ENCODE measurements at places on chromosomes 3 and 15.

GRCh38 chr3:194687638-194688199 is 2.0 kb downstream of the FAM43A start:
- DNase-seq = peak; percentile 61

DNA sequence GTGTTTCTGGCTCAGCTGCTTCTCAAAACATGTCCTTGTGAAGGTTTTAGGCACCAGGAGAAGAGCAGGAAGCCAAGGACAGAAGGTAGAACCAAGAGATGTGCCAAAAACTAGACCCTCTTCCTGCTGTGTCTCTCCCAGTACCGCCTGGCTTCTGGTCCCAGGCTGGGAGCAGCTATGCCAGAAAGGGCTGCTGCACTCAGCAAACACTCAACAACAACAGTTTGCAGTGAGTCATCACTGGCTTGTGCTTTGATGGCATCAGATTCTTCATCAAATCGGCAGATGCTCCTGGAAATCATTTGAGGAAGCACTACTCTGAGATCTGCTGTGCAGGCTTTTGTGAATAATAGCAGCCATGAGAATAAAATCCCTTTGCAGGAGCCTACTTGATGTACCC is 63.2 kb downstream of the DGKG start:
- no peak for DNase-seq

DNA sequence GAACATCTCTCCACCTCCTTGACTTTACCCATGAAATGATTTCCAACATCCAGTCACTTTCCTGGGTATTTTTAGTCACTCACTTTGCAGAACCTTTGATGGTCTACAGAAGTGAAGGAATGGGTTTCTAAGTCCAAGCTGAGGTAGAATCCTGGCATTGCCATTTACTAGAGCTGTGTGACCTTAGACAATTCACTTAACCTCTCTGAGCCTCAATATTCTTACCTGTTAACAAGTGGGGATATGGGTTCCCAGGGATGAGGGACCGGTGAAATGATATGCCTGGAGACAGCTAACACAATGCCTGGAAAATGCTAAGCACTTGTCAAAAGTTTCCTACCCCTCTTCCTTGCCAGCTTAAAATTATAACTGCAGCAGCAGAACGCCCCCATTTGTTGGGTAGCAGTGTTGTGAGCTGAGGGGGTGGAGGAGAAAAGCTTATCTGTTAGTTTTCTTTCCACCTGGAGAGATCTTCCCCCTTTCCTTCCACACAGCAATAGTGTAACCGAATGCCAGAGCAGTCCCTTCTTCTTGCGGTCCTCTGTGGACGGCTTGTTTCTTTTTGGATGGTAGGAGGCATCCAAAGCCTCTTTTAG is 319.2 kb upstream of the LRRFIP2 start:
- no peak for DNase-seq

DNA sequence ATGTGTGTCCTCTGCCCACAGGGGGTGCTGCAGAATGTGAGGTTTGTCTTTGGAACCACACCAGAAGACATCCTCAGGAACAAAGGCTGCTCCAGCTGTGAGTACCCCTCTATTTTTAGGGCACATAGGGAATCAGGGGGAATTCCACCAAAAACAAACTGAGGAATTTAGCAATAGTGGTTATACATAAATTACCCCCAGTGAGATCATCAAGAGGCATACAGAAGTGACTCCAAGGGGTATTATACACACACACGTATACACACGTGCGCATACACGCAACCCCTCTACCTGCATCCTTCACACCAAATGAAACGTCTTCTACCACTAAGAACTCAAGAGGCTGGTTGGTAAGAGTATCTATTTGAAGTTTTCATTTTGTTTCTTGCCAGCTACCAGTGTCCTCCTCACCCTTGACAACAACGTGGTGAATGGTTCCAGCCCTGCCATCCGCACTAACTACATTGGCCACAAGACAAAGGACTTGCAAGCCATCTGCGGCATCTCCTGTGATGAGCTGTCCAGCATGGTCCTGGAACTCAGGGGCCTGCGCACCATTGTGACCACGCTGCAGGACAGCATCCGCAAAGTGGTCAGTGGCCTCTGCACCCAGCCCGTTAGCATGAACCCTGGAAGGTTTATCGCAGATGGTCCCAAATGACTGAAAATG is 2.9 kb downstream of the THBS1 start:
- DNase-seq = peak; percentile 40

DNA sequence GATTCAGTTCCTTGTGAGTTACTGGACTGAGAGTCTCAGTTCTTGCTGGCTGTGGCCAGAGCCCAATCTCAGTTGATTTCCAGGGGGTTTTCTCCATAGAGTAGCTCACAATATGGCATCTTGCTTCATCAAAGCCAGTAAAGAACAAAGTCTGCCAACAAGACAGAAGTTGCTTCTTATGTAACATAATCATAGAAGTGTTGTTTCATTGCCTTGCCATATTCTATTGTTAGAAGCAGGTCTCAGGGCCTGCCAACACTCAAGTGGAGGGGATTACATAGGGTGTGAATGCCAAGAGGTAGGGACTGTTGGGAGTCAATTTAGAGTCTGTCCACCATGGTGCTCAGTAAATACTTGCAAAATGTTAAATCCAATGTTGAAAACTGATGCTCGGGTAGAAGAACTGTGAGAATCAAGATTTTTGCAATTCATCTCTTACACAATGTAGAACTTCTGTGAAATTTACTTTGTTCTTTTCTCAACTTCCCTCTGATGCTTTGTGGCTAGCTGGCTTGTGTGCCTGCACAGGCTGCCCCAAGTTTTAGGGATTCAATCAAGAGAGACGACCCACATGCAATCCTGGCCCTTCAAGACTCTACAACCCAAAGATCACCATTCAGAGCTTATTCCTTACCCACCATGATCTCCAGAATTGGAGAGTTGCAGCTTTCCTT is 13.3 kb upstream of the PXYLP1 start:
- DNase-seq = no peak

GRCh38 chr3:126304704-126305103 is 52.5 kb downstream of the KLF15 start:
- DNase-seq = no peak

DNA sequence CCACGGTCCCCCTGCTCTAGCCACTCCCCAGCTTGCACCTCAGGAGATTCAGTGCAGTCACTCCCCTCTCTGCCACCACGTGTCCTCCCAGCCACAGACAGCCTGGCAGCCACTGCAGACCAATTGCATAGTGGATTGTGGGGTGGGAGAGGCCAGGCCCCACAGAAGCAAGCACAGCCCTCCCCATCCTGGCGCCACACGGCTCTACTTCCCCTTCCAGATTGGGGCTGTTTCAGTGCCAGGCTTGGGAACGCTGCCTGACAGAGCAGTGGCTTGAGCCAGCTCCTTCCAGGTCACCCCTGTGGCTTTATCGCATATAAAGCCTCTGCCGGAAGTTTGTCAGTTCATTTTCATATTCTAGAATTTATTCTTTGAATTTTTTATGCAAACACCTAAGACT is 90.7 kb downstream of the TMEM266 start:
- no peak for DNase-seq

DNA sequence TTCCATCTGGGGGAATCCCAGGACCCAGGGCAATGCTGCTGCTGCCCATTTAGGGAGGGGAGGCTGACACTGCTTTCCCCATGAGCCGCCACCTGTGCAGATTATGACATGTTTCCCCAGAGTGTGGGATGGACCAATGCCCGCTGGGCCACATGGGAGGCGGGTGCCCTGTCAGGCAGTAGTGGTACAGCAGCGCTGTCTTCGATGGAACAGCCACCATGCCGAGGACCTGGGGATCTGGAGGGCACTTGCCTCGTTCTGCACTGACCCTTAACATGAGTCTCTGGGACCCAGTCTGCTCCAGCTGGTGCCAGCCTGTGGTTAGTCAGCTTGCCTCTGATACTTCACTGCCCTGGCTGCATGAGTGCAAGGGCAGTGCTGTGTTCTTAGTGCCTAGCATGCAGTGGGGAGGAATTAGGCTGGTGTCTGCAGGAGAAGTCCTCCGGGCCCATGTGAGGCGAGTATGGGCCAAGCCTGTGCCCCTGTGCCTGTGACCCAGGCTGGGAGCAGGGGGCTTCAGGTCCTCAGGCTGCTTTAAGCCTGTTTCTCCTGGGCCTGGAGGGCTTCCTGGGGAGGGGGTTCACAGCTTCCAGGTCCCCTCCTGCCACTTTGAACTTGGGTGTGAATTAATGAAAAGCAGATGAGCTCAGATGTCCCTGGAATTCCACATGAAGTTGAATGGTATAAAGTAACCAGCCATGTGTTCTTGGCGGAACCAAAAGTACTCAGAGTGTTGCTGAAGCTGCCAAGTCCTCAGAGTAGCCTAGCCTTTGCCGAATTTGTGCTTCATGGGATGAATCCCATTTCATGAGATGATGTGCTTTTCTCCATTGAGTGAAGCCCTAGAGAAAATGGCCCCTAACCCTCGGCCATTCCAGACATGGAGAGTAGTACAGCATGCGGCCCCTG is 22.9 kb downstream of the KLF13 start:
- peak; percentile 54 for DNase-seq

GRCh38 chr3:102827386-102827785 is 392.6 kb downstream of the ZPLD1 start:
- DNase-seq = no peak

DNA sequence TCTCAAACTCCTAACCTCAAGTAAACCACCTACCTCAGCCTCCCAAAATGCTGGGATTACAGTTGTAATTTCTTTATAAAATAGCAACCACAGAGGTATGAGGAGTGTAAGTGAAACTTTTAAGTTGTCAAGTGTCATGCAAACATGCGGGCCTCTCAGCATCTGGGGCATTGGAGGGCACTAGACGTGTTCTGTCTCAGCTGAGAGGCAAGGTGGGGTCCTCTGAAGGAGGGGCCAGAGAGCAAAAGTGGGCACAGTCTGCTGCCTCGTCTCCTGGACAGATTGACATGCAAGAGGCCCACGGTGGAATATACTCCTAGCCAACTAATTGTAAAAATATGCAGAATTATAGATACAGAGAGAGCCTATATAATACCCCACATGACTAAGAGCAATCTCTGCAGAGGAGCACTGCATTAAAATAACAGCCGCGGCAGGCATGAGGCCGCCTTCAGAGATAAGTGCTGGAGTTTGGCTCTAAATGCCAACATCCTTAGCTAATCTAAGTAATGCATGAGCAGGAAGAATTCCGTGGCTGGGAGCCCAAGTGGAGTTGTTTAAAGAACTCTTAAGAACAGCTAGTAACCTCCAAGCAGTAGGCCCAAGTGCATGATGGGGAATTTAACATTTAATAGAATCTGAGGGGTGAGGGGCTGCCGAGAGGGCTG is 87.8 kb upstream of the RNU6-1 start:
- peak; percentile 83 for DNase-seq

DNA sequence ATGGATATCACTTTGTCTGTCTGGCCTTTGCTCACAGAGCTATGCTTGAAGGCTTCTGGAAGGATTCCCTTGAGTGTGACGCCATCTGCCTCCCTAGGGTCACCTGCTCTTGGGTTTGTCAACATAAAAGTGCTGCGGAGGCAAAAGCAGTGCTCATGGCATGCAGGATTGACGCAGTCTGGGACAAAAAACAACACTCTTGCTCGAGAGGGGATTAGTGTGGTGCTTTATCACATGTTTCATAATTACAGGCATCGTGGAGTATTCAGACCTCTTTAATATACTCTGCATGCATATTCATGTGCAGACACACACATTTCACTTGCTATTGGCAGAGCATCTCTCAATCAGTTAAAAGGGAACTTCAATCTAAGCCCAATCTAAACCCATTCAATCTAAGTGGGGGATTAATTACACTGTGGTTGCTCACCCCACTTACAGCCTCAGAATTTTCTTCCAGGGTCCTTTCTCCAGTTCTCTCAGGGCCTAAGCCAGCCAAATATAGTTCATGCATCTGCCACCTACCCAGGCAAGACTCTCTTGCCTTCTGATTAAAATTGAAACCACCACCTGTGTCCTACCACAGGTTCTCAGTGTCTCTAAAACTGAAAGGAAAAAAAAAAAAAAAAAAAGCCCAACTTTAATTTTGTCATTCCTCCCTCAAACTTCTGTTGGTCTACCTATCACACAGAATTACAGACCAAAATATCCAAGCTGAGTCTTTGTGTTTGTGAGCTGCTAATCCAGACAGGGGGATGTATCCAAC is 75.6 kb downstream of the BFSP2 start:
- no peak for DNase-seq

DNA sequence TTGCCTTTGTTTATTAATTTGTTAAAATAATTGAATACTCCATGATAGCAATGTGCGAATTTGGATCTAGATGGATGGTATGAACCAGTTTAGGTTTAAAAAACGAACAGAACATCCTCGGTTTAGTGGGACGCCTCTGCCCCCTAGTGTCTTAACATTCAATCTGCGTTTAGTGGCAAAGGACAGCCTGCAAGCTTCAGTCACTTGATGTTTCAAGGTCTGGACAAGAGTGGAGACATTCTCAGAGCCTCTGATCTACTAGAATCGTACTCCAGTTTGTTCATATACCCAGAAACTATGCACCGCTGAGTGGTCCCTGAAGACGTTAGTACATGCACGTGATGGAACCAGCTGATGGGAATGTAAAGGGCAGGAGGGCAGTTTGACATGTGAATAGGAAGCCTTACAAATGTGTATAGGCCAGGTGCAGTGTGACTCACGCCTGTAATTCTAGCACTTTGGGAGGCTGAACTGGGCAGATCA is 17.8 kb upstream of the ATP13A4 start:
- peak; percentile 50 for DNase-seq

- DNase-seq = no peak
Measured at GRCh38 chr3:42157540-42158538, 66.7 kb downstream of the TRAK1 start.

GRCh38 chr3:151909681-151910405 is 36.4 kb downstream of the SUCNR1 start:
- no peak for DNase-seq

DNA sequence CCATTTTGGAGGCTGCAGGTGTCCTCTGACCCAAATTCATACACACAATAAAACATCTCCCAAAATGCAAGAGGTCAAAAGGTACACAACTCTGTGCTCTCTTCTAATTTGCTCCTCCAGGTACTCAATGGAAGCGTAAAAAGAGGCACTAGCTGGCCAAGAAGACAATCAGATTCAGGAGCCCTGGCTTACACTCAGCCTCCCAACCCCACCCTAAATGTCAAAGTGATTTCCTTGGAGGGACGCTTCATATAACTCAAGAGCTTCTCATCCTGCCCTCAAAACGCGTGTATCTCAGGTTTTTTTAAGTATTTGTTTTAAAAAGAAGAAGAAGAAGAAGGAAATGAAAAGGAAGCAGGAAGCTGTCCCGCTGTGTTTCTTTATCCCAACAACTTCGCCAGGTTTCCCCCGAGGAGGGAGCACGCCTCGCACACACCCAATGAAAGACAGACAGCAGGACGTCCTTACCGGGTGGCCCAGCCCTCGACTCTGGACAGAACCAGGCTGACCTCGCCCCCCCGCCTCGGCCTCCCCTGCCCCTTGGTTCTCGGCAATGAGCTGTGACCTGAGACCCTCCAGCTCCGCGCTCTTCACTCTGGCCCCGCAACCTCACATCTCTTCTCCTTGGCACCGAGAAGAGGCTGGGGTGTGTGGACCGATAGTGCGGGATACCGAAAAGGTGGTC is 620.7 kb upstream of the ZNF385D start:
- DNase-seq = no peak

DNA sequence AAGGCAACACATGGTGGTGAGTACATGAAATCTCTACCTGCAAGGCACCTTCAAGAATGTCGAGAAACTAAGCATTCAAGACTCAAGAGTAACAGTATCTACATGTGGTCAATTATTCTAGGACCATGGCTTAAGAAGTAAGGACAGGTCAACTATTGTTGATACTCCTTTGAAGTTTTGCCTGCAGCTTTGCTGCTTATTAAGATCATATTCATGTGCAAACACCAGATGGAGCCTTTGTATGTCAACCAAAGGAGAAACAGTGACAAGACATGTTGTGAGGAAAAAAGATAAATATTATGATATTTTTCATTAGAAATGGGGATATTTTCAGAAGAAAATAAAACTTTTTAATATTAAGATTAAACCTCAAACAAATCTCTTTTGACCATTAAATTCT is 52.3 kb upstream of the FGF7 start:
- peak; percentile 17 for DNase-seq

- DNase-seq = no peak
Measured at GRCh38 chr3:163735394-163735793, 1342.9 kb downstream of the SI start.

All from foreskin fibroblast (primary cell).